ENCODE measurements at places on chromosomes 11 and 22.

- DNase-seq: no peak
Observed at GRCh38 chr11:1346669-1347390, 37.4 kb upstream of the TOLLIP start.

GRCh38 chr11:119084663-119085436 is at the start of gene HMBS:
HMBS (plus strand) TSS chr11:119084881; CDS start chr11:119085034, 153 bp downstream.
- peak; percentile 90 for DNase-seq

DNA sequence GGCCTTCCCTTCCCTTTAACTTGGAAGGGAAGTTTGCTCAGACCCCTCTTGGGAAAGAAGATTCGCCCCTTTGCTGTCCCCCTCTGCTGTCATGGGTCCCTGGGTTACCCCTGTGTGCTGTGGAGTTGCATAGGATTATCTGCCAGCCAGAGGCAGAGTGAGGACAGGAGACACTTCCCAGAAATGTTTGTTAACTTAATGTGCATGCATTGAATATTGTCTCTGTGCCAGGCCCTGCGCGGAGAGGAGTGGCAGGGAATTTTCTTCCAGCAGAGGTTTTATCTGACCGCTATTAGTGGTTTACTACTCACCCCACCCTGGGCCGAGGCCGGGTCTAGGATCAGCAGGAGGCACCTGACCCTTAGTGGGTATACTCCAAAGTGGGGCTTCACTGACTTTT is 894.8 kb downstream of the TBC1D22A start:
- DNase-seq: no peak

DNA sequence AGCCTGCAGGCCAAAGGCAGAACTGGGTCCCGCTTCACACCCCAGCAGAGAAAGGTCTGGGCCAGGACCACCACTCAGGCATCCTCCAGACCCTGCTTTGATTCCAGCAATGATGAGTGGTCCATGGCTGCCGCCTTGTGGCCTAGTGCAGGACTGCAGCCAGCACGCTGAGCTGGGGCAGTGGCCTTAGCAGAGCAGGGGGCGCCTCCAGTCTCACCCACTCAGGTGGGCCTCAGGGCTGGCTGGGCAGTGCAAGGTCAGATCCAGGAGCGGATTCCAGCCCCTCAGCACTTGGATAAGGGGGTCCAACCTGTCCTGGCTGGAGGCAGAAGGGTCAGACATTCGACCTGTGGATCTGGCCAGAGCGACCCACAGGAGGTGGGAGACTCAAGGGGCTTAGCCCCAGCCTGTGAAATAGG is 9.6 kb upstream of the PDE2A start:
- peak; percentile 49 for DNase-seq

DNA sequence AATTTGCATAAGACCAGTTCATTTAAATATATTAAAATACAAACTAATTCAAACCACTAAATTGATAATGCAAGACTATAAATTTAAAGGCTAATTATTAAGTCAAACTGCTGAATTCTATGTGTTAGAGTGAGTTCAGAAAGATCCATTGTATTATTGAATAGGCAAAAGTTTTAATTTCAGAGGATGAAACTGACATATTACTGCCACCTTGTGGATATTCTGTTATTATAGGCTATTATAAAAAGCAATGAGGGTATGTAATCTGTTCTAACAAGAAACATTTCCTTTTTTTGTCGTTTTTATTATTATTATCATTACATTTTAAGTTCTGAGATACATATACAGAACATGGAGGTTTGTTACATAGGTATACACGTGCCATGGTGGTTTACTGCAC is 20.9 kb upstream of the NAALAD2 start:
- no peak for DNase-seq

DNA sequence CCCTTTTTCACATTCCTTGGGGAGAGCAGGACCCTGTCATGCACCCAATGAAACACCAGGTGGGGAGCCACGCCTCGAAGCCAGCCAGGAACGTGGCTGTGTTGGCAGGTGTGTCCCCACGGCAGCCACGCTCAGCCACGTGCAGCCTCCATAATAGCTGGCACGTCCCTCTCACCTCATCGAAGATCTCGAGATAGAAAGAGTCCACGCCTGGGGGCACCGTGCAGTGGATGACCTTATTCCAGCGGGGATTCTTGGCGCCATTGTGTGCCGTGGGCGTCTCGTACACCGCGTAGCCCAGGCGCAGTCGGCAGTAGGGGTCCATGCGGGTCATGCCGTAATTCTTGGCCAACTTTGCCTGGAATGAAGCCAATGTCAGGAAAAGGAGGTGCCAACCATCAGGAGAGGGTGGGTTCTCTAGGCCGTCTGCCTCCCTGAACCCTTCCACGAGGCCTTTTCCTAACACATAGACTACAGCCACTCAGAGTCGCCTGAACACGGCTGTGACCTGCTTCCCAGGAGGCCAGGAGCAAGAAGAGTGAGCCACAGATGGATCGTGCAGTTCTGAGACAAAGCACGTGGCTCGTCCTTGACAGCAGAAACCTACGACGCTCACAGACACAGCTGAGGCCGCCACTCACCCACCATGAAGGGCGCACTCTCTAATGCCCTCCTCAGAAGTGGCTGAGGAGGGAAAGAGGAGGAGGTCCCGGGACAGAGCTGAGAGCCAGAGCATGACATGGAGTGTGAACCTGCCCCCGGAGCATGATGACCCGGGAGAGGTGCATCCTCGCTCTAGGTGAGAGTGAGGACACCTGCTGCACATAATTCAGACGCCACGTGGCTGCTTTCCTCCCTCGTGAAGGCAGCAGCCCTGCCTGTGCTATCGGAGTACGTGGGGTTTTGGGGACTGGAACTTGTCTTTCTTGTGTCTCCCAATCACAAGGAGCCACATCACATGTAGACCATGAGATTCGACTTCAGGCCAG is 19.1 kb downstream of the TOLLIP start:
- DNase-seq: no peak

- no peak for DNase-seq
Observed at GRCh38 chr22:38135133-38135706, 24.7 kb upstream of the BAIAP2L2 start.

- DNase-seq: no peak
Observed at GRCh38 chr11:116177521-116178210, 595.1 kb downstream of the BUD13 start.

GRCh38 chr22:50206599-50206998 is 5.8 kb downstream of the SELENOO start:
- DNase-seq: no peak

DNA sequence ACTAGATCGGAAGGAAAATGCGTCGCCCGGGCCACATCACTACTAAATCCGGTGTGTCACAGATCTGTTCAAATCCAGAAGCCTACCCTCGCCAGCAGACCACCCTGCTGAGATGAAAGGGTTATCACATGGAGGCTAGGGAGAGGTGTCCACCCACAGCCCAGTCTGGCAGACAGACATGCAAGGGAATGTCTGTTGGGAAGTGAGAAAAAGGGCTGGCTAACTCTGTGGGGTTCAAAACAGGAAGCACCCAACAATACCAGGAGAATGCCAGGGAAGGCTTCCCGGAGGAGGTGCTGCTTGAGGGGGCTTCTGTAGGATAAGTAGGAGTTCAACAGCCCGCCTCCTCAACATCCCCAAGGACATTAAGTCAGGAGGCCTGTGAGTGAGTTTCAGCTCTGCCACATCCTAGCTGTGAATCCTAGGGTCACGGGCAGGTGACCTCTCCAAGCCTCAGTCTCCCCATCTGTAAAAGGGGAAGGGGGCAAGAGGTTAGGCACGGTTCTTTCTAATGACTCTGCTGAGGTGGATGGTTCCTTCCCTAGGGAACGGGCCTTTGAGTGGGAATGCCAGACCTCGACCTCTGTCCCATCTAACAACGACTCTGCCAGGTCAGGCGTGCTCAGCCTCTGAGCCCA is 1.1 kb downstream of the TPST2 start:
- no peak for DNase-seq

DNA sequence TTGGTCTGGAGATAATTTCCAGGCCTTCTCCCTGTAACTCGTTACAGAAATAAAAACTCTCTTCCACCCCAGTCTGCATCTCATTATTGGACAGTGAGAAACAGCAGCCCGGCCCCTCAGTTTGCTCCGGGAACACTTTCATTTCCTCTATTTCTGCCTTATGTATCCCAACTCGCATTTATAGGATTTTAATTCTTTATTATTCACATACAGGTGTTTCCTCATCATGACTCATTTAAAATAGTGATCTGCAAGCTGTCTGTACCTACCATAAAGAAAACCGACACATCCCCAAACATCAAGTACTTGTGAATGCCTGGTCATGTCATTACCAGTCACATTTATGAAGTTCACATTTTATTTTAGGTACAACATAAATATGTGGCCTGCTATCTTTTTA is 42.8 kb downstream of the PIWIL3 start:
- no peak for DNase-seq

DNA sequence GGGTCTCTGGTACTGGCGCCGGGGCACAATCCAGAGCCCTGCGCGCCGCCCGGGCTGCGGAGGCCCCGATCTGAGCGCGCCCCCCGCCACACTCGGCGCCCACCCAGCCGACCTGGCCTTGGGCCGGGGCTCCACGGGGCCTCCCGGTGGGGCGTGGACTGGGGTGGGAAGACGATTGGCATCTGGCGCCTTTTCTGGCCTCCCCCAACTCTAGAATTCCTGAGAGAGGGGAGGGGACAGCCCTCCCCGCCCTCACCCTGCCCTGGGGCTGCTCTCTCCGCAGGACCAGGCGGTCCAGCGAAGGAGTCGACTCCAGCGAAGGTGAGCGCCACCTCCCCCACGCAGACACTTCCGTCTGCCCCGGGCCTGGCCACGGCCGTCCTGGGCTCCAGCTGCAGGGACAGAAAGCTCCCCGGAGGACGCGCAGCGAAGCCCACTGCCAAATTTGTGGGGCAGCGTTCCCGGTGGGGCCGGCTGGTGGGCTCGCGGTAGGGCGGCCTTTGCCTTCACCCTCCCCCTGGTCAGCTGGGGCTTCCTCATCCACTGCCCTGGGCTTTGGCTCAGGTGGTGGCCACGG is 593 bp downstream of the SSH3 start:
- no peak for DNase-seq

DNA sequence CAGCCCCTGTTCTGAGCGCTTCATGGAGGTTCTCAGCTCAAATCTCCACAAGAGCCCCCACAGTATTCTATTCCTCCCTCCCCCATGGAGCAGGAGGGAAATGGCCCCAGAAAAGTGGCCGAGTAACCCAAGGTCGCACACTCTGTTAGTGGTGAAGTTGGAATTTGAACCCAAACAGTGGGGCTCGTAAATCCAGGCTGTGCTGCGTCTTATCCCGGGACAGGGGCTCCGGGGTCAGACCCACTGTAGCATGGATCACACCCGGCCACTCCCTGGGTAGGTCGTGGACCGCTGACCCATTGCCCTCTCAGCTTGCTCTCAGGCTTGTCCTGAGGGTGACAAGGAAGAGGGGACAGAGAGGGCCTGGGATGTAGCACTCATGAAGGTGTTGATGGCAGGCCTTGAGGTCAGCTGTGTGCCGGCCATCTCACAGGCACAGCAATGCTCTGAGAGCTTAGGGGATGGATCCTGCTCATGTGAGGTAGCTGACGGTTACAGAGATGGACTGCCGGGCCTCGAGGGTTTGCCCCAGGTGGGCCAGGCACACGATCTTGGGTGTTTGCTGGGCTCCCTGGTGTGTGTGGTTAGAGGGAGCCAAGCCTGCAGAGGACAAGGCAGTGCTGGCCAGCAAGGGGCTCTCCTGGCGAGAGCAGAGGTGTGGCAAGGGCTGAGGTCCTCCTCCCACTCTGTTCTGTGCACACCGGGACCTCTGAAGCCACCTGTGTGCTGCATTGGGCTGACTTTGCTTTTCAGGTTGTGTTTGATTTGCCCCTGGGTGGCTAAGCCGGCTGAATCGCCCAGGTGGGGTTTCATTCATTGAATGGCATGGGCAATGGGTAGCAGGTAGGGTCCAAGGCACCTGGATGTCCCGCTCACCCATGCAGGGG is 2.3 kb upstream of the FGF19 start:
- DNase-seq: no peak

DNA sequence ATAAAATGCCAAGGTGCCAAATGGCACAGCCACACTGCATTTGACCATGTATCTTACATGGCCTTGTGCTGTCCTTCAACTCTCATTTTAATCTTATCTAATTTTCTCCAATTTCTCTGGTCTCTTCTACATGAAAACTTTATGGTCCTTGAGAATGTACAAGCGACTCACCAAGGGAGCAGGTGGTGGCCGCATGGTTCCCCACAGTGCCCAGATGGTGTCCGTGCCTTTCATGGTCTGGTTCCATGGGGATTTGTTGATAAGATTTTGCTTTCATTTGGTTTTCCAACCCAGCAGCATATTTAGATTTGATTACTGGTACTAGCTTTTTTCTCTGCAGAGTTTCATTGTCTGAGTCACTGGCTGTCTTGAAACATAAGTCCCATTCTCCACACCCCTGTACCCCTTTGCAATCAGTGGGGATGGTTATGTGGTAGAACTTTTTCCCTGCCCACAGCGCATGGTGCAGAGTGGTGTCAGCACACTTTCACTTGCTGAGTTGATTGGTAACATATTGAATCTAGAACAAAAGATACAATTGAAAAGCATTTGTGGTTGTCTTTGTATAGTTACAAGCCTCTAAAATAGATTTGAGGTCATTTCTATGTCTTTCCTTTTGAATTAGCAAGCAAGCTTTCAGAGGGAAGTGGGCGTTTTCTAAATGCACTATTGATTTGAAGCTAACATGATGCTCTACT is 24.1 kb downstream of the ZNRF3 start:
- DNase-seq: no peak

DNA sequence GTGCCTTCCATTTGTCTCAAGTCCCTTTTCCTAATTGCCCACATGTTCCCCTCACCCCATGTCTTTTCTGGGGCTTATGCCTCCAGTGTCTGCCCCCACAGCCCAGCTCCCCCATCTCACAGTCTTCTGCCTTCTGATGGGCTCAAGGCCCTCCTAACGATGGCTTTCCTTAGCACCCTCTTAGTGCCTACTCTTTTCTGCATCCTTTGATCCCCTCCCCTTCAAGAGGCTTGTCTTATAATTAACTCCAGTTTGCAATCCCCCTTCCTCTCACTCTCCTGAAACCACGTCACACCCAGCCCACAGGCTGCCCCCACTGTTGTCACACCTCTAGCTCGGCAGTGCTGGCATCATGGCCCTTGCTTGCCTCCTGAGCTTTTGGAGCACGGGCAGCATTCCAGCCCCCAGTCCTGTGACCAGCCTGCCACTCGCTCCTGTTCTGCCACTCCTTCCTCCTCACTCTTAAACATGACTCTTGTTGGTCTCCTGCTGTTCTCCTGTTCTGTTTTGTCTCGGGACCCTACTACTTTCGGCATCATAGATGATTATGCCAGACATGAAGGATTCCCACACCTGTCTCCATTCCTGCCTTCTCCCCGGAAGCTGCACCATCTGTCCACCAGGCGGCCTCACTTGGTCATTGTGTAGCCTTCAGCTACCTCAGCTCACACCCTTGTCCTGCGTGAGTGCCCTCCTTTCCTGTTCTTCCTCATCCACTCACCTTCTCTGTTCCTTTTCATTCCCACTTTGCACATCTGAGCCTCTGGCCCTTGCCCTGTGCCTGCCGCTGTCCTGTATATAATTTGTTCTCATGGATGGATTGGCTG is 26.1 kb downstream of the UBE2L3 start:
- no peak for DNase-seq

DNA sequence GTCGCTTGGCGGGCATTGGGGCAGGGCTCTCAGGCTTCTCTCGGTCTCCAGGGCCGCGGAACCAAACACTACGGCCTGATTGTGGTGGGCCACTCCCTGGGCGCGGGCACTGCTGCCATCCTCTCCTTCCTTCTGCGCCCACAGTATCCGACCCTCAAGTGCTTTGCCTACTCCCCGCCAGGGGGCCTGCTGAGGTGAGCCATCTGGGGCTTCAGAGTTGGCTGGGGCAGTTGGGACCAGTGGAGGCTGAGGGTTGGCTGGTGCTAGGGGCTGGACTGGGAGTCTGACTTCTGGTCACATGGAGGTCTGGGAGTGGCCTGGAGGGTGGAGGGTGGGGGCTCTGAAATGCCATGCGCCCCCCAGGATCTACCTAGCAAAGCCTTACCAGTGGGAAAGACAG is 15.3 kb upstream of the MYRF start:
- no peak for DNase-seq

GRCh38 chr11:134398644-134399292 is 13.3 kb downstream of the B3GAT1 start:
- DNase-seq: no peak
